ENCODE measurements at places on chromosomes 13 and 19. TPM values are rescaled to one million over a fixed set of nuclear protein-coding genes. Genes with fewer than 3 reads are reported as not detected.
A peak's percentile ranks its signal among the peaks of the same experiment; 100 is the strongest.

- DNase-seq = peak; percentile 96
Observed at GRCh38 chr19:58154679-58155648, 4.4 kb upstream of the ZNF329 start.

GRCh38 chr13:27919659-27919933 is 204 bp upstream of the PDX1 start:
- no peak for DNase-seq

- DNase-seq = no peak
Observed at GRCh38 chr19:36046443-36047050, 7.5 kb downstream of the THAP8 start.

DNA sequence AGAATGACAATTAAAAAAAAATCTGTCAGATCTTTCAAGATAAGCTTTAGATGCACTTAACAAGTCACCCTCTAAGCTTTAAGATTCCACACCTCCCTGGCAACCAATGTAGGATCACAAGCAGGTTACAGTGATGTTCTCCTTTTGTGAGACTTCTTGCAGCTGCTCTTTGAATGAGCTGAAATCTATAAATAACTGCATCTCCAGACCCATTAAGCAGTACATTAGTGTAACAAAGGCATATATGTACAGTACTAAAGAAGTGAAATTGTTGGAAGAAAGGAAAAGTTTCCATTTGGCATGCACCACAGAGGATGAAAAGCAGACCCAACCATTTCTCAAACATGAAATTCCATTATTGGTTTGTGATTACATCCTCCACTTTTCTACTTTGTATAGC is 364.7 kb downstream of the ENOX1 start:
- DNase-seq = no peak

GRCh38 chr13:38759390-38759789 is 72.5 kb downstream of the FREM2 start:
- DNase-seq = no peak

DNA sequence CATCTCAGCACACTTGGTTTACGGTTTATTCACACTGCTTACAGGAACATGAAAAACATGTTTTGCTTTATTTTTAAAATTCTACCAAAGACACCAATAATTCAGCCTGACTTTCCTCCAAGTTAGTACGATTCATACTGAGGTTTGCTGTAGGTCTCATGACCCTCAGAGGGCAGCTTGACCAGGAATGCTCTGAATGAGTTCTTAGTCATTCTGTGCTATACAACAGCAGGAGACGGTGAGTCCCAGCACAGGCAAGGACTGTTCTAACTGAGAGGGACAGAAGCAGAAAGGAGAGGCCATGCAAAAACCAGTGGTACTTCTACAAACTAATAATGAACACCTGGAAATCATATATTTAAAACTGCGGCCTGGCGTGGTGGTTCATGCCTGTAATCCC is 6.4 kb downstream of the GRTP1 start:
- no peak for DNase-seq

The ZNF490 gene
- total RNA-seq = 3.6 TPM

The MBD3L3 gene
- not detected for total RNA-seq

All from omental fat pad (tissue), 4 donors.